ENCODE measurements at places on chromosomes 1 and 21. TPM values are rescaled to one million over a fixed set of nuclear protein-coding genes. Genes with fewer than 3 reads are reported as not detected.

DNA sequence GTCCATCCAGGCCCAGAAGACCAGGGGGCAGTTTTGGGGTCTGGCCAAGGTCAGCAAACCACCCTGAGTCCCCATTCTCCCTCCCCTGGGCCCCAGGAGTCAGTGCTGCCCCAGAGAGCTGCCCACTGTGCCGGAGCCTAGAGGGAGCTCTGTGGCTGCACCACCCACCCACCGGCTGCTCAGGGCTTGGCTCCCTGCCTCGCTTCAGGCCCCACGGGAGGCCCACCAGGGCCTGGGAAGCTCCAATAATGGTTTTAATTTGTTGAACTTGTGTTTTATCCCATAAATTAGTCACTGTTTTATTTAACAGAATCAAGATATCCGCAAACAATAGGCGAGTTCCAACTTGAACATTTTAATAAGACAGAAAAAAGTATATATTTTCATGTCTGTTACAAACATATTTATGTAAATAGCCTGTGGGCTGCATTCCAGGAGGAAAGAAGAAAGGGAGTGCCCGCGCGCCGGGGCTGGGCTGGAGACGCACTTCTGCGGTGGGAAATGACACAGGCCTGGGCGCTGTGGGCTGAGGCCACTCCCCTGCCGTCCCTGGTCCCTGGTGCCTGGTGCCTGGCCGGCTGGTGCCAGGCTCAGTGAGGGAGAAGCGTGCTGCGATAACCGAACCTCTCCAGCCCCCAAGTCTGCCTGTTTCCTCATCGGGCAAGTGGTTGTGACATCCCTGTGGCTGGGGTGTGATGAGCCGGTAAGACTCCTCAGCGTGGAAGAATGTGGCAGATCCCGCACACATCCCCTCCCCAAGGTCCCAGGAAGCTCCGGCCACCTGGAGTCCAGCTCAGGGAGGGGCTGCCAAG, 160.5 kb downstream of the PEX14 start:
- no peaks in the 10 kb centered on the region for H3K27me3 ChIP-seq
- no peak for DNase-seq
- peaks cover 6% of the 10 kb centered on the region for H3K36me3 ChIP-seq
- peak overlapping the region; percentile 62 for H3K27ac ChIP-seq
- no peak overlapping the region for H3K4me3 ChIP-seq
- H3K4me1 ChIP-seq: peaks cover 23% of the 10 kb centered on the region

- H3K36me3 ChIP-seq: no peaks in the 10 kb centered on the region
- H3K27me3 ChIP-seq: peaks cover 34% of the 10 kb centered on the region
These were observed 7.3 kb downstream of the HES3 start for GRCh38 chr1:6251233-6251632.

GRCh38 chr1:192766876-192767275, 42.0 kb upstream of the RGS2 start:
- no peak overlapping the region for H3K4me3 ChIP-seq
- no peaks in the 10 kb centered on the region for H3K36me3 ChIP-seq
- DNase-seq: no peak
- H3K4me1 ChIP-seq: no peaks in the 10 kb centered on the region
- H3K27me3 ChIP-seq: no peaks in the 10 kb centered on the region
- no peak overlapping the region for H3K27ac ChIP-seq

GRCh38 chr1:184044603-184045376, 6.7 kb upstream of the TSEN15 start:
- H3K27me3 ChIP-seq: no peaks in the 10 kb centered on the region
- no peaks in the 10 kb centered on the region for H3K4me1 ChIP-seq
- no peak overlapping the region for H3K4me3 ChIP-seq

The KCNJ9 gene
- not detected for total RNA-seq

GRCh38 chr1:3695326-3696217, 43.3 kb downstream of the TP73 start:
- H3K36me3 ChIP-seq: no peaks in the 10 kb centered on the region
- no peak overlapping the region for H3K27ac ChIP-seq
- H3K27me3 ChIP-seq: no peaks in the 10 kb centered on the region
- no peak overlapping the region for H3K4me3 ChIP-seq
- peaks cover 4% of the 10 kb centered on the region for H3K4me1 ChIP-seq

DNA sequence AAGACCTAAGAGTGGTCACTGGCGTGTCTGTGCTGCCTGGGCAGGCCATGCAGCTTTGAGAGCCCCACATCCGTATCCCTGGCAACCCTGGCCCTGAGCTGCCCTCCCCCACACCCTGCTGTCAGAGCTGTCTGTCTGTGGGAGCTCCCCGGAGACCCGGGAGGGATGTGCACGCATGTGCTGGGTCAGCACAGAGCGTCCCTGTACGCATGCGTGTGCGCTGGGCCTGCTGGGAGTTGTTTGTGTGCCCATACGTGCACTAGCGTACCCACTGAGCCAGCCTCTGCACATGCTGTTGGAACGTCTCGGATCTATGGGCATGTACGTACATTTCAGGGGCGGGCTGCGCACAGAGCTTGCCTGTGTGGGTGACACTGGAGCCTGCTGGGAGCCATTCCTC, 89.3 kb downstream of the EPHB2 start:
- H3K4me1 ChIP-seq: no peaks in the 10 kb centered on the region
- H3K4me3 ChIP-seq: no peak overlapping the region
- no peaks in the 10 kb centered on the region for H3K36me3 ChIP-seq
- no peaks in the 10 kb centered on the region for H3K27me3 ChIP-seq
- no peak for DNase-seq
- no peak overlapping the region for H3K27ac ChIP-seq

DNA sequence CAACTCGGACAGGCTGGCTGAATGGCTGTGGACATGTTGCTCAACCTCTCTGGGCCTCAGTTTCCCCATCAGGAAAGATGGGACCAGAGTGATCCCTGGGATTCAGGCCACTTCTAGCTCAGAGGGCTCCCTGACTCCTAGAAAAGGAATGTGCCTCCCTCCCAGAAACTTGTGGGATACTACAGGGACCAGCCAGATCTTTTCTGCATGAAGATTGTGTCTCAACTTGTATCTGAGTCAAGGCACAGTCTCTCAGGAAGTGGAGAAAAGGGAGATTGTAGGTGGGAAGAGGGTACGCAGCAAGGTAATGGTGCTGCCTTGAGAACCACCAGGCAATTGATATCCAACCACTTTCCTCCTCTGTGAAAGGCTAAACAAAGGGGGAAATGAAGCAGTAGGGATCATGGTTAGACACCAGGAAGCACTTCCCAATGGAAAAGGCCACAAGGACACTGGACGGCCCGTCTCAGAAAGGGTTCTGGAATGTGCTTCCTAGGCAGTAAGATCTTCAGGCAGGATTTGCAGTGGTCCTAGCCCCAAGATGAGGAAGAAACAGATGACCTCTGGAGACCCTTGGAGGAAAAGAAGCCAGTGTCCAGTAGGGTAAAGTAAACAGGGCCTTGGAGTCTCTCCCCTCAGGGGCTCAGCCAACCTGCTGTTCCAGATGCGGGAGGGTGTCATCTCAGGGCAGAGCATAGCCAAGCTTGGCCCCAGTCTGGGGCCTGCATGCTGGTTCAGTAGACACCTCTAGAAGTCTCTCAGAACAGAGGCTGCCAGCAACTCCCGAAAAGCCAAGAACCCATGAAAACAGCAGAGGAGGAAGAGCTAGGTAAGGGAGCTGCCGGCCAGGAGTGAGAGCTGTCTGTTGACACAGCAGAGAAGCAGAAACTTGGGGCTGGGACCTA, 16.8 kb downstream of the IFFO2 start:
- H3K4me3 ChIP-seq: no peak overlapping the region
- peaks cover 42% of the 10 kb centered on the region for H3K4me1 ChIP-seq
- H3K27me3 ChIP-seq: no peaks in the 10 kb centered on the region
- DNase-seq: no peak
- no peak overlapping the region for H3K27ac ChIP-seq

DNA sequence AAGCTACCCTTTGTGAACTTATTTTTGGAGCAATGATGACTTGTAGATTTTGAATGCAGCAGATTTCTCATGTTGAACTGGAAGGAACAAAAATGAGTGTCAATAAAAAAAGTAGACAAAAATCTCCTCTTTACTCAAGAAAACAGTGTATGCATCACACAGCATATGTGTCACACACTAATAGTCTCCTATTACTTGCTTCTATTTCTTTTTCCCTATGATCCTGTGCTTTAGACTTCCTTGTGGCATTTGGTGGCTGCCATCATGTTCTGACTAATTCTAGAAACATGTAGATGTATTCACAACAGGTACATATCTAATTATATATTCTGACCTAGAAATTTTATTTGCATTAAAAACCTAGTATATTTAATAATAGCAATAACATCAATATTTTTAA, 14.3 kb downstream of the RC3H1 start:
- H3K36me3 ChIP-seq: no peaks in the 10 kb centered on the region
- no peaks in the 10 kb centered on the region for H3K27me3 ChIP-seq
- H3K27ac ChIP-seq: no peak overlapping the region
- DNase-seq: no peak
- H3K4me1 ChIP-seq: peaks cover 10% of the 10 kb centered on the region

The CNN3 gene
- 215 TPM for total RNA-seq

GRCh38 chr1:2560299-2561073, 4.3 kb downstream of the TNFRSF14 start:
- H3K4me3 ChIP-seq: no peak overlapping the region
- H3K4me1 ChIP-seq: peaks cover 19% of the 10 kb centered on the region
- no peak for DNase-seq
- H3K27me3 ChIP-seq: no peaks in the 10 kb centered on the region
- H3K36me3 ChIP-seq: peaks cover 56% of the 10 kb centered on the region

DNA sequence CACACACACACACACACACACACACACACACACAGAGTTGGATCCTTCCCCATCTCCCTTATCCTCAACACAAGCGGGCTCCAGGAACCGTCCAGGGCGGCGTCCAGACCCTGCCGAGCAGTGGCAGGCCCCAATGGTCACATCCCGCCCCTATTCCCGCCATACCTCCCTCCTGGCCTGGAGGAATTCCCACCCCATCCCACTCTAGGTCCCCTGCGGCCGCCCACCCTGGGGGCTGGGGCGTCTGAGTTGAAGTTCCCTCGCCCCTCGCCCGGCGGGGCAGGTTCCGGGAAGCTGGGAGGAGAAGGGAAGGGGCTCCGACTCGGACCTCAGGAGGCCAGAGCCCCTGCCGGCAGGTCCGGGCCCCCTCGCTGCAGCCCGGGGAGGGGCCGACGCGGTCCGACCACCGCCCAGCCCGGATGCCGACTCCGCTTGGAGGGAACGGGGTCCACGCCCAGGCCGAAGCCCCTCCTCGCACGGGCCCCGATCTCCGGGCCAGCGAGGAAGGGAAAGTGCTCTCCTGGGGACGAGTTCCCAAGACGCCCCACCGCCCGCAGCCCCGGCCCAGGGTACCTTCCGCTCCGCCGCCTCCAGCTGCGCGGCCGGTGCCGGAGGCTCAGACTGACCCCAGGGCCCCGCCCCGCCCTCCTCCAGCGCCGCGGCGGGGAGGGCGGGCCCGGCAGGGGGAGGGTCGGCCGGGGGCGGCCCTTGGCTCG, at the start of gene RHOC:
TSS of gene RHOC (minus strand) at position 623 of the 716 bp plus-strand sequence. CDS start 3,328 bp downstream, outside the sequence.
- peaks cover 47% of the 10 kb centered on the region for H3K4me1 ChIP-seq
- peaks cover 19% of the 10 kb centered on the region for H3K36me3 ChIP-seq
- H3K4me3 ChIP-seq: peak within 1 kb of the TSS; percentile 97
- peak; percentile 88 for DNase-seq

The SH2D1B gene
- 1.9 TPM for total RNA-seq

GRCh38 chr1:43340559-43340958, 2.9 kb downstream of the MPL start:
- no peaks in the 10 kb centered on the region for H3K36me3 ChIP-seq
- H3K27ac ChIP-seq: no peak overlapping the region
- no peak overlapping the region for H3K4me3 ChIP-seq
- DNase-seq: no peak

The TNNT2 gene
- total RNA-seq: 6.4 TPM

DNA sequence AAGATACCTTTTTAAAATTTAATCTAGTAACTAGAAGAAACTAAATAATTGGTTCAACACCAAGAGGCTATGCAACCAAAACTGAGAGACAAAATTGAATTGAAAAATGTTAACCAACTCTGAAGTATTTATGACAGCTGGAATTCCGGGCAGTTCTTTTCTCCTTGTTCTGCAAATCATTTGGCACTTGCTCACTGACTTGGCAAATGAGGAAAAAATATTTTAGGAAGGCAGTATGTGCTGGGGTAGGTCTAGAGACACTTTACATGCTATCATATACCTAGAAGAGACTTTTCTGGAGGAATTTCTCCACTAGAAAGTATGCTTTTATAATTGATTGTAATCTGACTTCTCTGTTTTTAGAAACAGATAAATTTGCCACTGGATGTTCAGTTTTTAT, 22.1 kb upstream of the SH3D21 start:
- peaks cover 8% of the 10 kb centered on the region for H3K4me1 ChIP-seq
- DNase-seq: no peak
- peaks cover 58% of the 10 kb centered on the region for H3K36me3 ChIP-seq
- H3K4me3 ChIP-seq: no peak overlapping the region
- H3K27me3 ChIP-seq: no peaks in the 10 kb centered on the region
- H3K27ac ChIP-seq: no peak overlapping the region

DNA sequence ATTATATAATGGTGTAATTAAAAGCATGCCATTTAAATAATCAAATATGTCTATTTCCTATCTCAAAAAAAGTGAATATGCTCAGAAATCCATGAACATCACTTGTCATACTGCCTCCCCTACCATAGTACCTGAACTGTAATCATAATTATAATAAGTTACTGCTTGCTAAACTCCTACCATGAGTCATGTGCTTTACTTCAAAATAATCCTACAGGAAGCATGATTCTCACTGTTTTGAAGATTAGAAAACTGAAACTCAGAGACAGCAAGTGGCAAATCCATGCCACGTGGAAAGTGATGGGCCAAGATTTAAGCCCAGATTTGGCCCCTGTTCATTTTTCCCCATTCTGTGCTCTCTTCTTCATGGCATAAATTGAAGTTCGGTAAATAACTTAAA, 5.2 kb downstream of the LRRC7 start:
- no peaks in the 10 kb centered on the region for H3K36me3 ChIP-seq
- peaks cover 27% of the 10 kb centered on the region for H3K27me3 ChIP-seq
- no peak overlapping the region for H3K27ac ChIP-seq
- H3K4me1 ChIP-seq: peaks cover 2% of the 10 kb centered on the region

DNA sequence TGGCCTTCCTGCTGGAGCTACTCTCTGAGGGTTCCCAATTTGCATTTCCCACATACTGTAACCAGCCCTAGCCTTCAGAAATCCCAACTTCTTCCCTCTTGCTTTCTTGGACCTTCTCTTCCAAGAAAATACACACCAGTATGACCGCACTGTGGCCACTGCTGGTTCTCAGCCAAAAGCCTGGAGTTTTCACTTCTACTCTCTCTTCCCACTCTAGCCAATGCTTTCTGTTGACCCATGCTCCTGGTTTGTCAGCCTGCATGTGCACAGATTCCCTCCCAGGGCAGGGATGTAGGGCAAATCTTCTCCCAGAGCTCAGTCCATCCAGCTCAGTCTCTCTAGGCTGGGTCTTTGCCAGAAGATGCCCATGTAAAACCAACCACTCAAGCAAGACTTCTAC, 664 bp downstream of the SLAMF1 start:
- H3K4me3 ChIP-seq: peak overlapping the region; percentile 34
- H3K27ac ChIP-seq: peak overlapping the region; percentile 51
- H3K36me3 ChIP-seq: no peaks in the 10 kb centered on the region
- DNase-seq: no peak

DNA sequence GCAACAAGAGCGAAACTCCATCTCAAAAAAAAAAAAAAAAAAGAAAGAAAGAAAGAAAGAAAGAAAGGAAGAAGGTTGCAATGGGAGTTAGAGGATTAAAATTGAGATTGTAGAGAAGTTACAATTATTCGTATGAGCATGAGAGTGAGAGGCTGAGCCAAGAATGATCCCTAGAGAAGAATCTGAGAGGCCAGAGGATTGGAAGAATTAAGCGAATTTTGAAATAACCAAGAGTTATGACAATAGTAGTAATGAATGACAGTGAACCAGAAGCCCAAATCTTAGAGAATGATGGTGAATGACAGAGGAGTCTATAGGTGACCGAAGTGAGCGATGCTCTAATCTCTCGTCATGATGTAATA, 369 bp upstream of the ZYG11B start:
- no peaks in the 10 kb centered on the region for H3K36me3 ChIP-seq
- H3K27me3 ChIP-seq: no peaks in the 10 kb centered on the region
- DNase-seq: no peak
- peak overlapping the region; percentile 92 for H3K4me3 ChIP-seq
- peaks cover 18% of the 10 kb centered on the region for H3K4me1 ChIP-seq
- H3K27ac ChIP-seq: no peak overlapping the region

The UBE2U gene
- total RNA-seq: not detected

Data from upper lobe of right lung (tissue), 1 donor.